GM23248 (cell line): ENCODE measurements at places on chromosomes 16 and 17. TPM values are rescaled to one million over a fixed set of nuclear protein-coding genes. Genes with fewer than 3 reads are reported as not detected.
A peak's percentile ranks its signal among the peaks of the same experiment; 100 is the strongest.

CETP gene
- not detected in 2 replicates for polyA plus RNA-seq

GRCh38 chr16:404971-405486 lies 3.3 kb downstream of the DECR2 start:
- DNase-seq: no peak

- peak; percentile 43 for DNase-seq
These were observed 985.0 kb upstream of the GOT2 start for GRCh38 chr16:59719121-59719520.

GRCh38 chr17:58617563-58617962 lies 74.3 kb downstream of the TEX14 start:
- DNase-seq: no peak
